Small intestine (tissue), 16 donors: ENCODE measurements at places on chromosomes 2 and 18.

DNA sequence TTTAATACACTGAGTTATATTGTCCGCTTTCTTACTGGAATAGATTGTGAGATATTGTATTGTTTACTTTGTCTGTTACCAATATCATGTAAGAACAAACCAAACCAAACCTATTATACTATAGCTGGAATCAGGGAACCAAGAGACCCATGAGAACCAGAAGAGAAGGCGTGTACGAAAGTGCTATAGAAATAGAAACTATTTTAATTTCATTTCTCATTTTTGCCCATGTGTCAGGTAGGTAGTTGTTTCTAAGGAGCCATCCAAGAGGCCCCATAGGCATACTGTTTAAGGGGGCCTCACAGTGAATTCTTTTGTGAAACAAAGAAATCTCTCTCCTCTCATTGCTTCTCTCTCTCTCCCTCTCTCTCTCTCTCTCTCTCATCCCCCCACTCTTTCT is 363.6 kb downstream of the RNF144A start:
- no peak for DNase-seq

GRCh38 chr2:10912076-10912731 is 470 bp downstream of the KCNF1 start:
- peak; percentile 13 for DNase-seq

GRCh38 chr2:100786297-100786658 is 33.7 kb upstream of the NPAS2 start:
- peak; percentile 40 for DNase-seq

GRCh38 chr2:235390108-235390815 is 103.6 kb upstream of the AGAP1 start:
- no peak for DNase-seq

DNA sequence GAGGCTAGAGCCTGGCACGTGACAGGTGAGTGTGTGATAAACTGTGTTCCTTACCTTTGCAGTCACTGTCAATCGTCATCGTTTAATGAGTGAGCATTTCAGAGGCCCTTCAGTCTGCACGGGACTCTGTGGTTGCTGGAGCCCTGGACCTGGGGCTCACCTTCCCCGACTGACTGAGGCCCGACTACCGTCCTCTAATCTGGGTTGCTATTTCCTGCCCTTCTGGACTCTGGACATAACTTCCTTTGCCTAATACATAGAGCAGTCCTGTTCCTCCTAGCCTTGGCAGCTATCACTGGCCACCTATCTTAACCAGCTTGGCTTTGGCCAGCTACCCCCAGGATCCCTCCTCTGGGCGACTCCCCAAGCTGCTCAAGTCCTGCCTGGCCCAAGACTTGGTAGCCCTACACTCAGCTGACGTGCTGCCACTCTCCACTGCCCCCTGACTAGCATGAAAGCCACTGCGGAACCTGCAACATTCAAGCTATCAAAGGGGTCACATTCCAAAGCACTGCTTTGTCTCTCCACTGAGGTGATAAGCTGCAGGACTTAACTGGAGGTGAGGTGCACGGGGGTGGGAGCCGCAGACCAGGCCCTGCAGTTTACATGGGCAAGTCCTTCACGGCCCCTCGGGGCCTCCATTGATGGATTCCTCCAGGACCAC is 11.1 kb upstream of the RAB17 start:
- peak; percentile 74 for DNase-seq

- DNase-seq: peak; percentile 67
Observed at GRCh38 chr2:181586569-181587081, 70.3 kb downstream of the CERKL start.

DNA sequence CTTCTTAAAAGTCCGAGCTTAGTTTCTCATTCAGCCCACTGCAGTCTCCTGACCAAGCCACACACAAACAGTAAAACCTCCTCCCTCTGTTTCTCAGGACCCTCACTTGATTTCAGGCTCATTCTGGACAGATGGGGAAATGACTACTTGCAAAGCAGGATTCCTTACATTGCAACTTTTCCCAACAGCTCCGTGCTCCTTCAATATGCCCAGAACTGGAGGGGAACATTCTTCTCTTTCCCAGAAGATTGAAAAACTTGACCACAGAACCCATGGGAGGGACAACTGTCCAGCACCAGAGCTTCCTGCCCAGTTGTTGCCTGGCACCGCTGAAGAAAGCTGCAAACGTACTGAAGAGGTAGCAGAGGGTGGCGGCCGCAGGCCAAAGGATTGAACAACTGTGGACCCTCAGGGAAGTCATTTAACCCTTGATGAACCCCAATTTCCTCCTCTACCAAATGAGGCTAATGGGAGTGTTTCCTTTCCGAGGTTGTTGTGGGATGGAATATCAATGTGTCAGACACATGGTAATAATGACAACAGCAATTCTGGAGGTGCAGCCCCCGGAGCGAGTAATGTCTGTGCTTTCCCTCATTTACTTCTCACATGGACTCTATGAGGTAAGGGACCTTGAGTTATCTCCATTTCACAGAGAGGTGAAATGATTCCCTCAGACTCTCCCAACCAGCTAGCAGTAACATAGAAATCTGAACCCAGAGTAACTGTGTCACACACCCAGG is 25.0 kb downstream of the BCL11A start:
- no peak for DNase-seq

GRCh38 chr2:146267093-146267492 is 1577.7 kb upstream of the ACVR2A start:
- DNase-seq: no peak

- DNase-seq: no peak
Observed at GRCh38 chr18:24817150-24817549, 356.7 kb downstream of the HRH4 start.

- no peak for DNase-seq
Observed at GRCh38 chr2:134869946-134870736, 31.7 kb downstream of the ACMSD start.

- DNase-seq: peak; percentile 56
Observed at GRCh38 chr2:162221064-162221463, 22.2 kb downstream of the FAP start.

DNA sequence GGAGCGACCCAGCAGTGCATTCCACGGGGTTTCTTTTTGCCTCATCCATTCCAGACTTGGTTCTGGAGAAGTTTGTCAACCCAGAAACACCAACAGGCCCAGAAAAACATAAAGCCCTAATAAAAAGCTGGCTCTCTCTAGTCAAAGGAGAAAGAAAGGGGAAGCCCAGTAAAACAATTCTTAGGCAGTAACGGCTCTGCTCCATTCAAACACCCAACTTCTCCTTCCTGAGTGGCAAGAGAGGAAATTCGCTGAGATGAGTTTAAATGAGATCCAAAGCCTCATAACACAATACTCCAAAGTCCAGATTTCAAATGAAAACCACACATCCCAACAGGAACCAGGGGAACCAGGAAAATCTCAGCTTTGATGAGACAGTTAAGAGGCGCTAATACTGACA is 179.9 kb downstream of the RPIA start:
- no peak for DNase-seq

DNA sequence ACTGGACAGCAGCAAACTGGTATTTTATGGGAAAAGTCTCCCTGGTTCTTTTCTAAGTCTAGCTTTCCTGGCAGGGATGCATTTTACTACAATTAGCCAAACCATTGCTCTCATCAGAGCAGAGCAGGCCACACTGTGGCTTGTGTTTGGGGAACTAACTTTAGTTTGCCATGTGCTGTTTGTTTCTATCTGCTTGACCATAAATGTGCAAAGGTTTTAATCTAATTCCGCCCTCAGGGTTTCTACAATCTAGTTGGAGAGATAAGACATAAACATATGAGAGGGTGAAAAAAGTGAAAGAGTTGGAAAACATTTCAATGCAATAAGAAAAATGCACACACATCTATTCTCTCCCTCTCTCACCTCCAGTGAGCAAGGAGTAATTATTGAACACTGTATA is 86.9 kb upstream of the MAPK4 start:
- no peak for DNase-seq

GRCh38 chr2:31654241-31654640 is 73.5 kb upstream of the SRD5A2 start:
- DNase-seq: no peak

- no peak for DNase-seq
Observed at GRCh38 chr2:19758658-19759057, 143.1 kb downstream of the TTC32 start.

- DNase-seq: no peak
Observed at GRCh38 chr2:67872481-67872880, 190.3 kb downstream of the C1D start.

DNA sequence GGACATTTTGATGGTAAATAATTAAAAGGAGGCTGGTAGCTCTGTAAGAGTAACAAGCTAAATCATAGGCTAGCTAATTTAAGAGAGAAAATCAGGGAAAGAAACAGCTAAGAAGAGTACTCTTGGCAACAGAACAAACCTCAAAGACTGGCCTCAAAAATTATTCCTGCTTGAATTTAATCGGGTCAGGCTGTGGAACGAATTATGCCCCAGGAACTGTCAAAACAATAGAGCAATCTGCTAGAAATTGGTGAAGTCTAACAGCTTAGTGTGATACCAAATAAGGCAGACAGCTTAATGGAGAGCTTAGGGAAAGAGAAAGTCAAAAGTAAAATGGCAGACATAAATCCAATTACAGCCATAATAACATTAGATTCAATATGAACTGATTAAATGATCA is 215.7 kb downstream of the MREG start:
- no peak for DNase-seq

- no peak for DNase-seq
Observed at GRCh38 chr2:8643250-8643995, 38.4 kb upstream of the ID2 start.

- no peak for DNase-seq
Observed at GRCh38 chr18:8333961-8334360, 275.3 kb upstream of the RAB12 start.

DNA sequence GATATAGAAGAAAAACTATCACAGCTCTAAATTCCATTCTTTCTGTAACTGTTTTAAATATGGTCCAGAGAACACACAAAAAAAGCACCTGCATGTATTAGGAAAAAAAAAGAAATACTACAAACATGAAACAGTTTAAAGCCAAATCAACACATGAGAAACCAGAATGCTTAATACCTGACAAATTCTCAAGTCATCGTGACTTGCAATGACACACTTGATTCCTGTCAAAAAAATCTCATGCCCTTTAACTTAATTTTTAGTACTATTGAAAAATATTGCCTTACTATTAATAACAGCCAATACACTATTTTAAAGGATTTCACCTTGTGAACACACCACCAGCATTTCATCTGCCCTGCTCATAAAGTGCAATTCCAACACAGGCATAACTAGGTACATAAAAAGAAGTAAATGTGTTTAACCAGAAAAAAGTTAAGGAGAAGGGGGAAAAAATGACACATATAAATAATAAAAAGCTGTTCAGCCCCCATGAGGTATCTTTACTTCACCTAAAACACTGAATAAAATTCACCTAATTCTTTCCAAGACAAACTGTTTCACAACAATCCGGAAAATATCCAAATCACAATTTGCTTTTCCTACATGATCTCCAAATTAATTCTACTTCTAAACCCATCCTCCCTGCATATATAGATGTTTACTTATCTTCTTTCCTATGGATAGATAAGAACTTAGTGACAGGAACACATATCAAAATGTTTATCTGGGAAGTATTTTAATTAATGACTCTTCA is 10.8 kb downstream of the ROCK2 start:
- no peak for DNase-seq

- DNase-seq: peak; percentile 44
Observed at GRCh38 chr2:31475692-31476091, 61.1 kb upstream of the XDH start.

DNA sequence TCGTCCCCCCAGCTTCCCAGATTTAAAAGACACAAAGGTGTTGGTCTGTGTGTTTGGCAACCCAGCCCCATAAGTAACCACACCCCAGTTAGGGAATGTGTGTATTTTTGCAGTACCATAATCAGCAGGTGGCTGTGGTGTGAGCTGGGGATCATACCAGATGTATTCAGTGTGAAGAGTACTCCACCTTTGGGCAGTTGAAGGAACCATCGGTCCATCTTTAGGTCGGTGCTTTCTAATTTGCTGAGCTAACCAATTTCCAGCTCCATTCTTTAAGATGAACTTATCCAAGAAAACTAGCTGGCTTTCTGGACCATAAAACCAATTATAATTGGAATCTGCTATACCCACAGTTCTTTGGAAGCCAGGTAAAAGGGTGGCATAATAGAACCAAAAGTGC is 3.2 kb downstream of the DSEL start:
- no peak for DNase-seq

DNA sequence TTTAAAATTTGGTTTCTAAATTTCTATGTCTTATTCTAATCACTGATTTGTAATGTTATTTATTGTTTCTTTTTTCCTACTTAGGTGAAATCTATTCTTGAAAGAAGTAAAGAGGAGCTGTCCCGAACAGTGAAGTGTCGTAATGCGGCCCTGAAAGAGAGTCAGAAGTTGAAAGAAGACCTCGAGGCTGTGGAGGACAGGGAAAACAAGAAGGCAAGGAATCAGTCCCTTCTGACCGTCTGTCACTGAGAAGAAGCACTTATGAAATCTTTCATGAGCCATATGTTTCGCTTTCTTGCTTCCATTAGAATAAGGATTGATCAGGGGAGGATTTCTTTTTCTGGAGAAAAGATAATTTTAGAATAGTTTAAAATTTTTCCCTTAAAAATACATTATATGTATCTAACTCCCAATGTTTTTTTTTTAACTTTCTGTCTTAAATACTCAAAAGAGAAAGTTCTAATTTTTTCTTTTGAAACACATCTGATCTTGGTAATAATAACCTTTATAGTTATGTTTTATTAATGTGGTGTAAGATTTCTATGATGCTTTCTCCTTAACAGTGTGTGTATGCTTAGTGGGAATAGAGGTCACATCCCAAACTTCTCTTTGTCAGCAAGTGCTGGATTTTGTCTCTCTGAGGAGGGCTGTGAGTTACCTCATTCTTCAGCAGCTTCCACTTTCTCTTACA is 79.0 kb downstream of the CCDC150 start:
- DNase-seq: no peak

DNA sequence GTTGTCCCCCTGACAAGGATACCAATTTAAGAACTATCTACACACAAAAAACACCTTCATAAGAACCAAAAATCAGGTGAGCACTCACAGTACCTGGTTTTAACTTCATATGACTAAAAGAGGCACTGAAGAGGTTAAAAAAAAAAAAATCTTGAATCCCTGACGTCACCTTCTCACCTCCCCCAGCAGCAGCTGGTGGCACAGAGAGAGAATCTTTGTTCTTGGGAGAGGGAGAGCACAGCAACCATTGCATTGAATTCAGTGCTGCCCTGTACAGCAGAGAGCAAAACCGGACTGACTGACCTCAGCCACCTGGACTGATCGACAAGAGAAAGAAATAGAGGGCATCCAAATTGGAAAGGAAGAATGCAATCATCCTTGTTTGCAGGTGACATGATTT is 566.0 kb downstream of the TMX3 start:
- DNase-seq: no peak

DNA sequence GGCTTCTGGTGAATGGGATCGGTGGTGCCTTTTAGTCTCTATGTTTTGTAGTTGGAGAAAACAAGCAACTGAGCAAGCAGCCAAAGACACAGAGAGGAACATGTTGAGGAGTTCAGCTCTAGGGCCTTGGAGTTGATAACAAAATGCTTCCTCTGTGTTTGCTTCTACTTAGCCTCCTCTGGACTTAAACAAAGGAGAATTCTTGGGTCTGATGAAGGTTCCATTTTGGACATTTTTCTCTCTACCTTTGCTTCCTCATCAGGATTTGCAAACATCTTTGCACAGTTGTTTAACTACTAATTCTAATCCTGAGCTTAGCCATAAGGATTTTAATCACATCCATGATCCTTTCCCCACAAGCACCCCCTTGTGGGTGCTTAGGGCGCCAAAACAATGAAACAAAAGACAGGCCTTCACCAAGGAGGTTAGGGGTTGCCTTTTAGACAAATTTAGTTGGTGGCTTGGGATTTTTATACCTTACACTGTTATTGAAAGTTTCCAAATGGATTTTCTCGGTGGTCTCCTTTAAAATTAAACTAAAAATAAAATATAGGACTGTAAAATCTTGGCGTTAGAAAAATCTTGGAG is 148.5 kb upstream of the SATB2 start:
- no peak for DNase-seq
